Airway epithelial cell (primary cell): ENCODE measurements at places on chromosomes 5 and 9. TPM values are rescaled to one million over a fixed set of nuclear protein-coding genes. Genes with fewer than 3 reads are reported as not detected.

Gene GFI1B
- total RNA-seq, result not detected in 2 replicates

Gene CDH9
- not detected in 2 replicates for total RNA-seq

Gene TXNDC8
- total RNA-seq, result not detected in 2 replicates

Gene FBP2
- total RNA-seq, result not detected in 2 replicates

Gene MEIKIN
- total RNA-seq, result not detected in 2 replicates

Gene NRARP
- 14.6 and 30.0 TPM in 2 replicates for total RNA-seq

Gene SCGB3A1
- 0.60 TPM in 1 of 2 replicates, not detected in the other for total RNA-seq

Gene PTGDS
- not detected in 2 replicates for total RNA-seq

Gene DMRTA1
- 2.0 and 2.4 TPM in 2 replicates for total RNA-seq

Gene STX17
- 16.0 and 19.6 TPM in 2 replicates for total RNA-seq

Gene CCL27
- total RNA-seq, result 0.28 TPM in 1 of 2 replicates, not detected in the other

Gene PDE6A
- 0.07 TPM in 1 of 2 replicates, not detected in the other for total RNA-seq

Gene GARNL3
- 0.23 and 3.5 TPM in 2 replicates for total RNA-seq

Gene REEP2
- 15.8 and 19.3 TPM in 2 replicates for total RNA-seq

Gene ELAVL2
- total RNA-seq, result 3.2 and 4.3 TPM in 2 replicates

Gene LECT2
- total RNA-seq, result not detected in 2 replicates

Gene GGTA1
- 0.14 TPM in 1 of 2 replicates, not detected in the other for total RNA-seq

Gene ALDH1A1
- 2.2 and 3.1 TPM in 2 replicates for total RNA-seq

Gene GALNT12
- total RNA-seq, result 6.5 and 7.0 TPM in 2 replicates

Gene PDE8B
- total RNA-seq, result under 0.01 TPM in 1 of 2 replicates, not detected in the other

Gene FNBP1
- 9.1 and 13.5 TPM in 2 replicates for total RNA-seq

Gene DMRT3
- not detected in 2 replicates for total RNA-seq

Gene SLC30A5
- total RNA-seq, result 36.5 and 43.6 TPM in 2 replicates

Gene PCDHGA6
- total RNA-seq, result 0.37 and 0.63 TPM in 2 replicates

Gene CSF2
- total RNA-seq, result 0.28 TPM in 1 of 2 replicates, not detected in the other

Gene NEURL1B
- 4.6 and 8.3 TPM in 2 replicates for total RNA-seq

Gene PCDHB5
- total RNA-seq, result 0.63 TPM in 1 of 2 replicates, not detected in the other

Gene CD14
- 0.35 TPM in 1 of 2 replicates, not detected in the other for total RNA-seq

Gene HAPLN1
- not detected in 2 replicates for total RNA-seq

Gene COL5A1
- total RNA-seq, result 16.2 and 21.2 TPM in 2 replicates

Gene PITX1
- 151 and 181 TPM in 2 replicates for total RNA-seq

Gene PWWP2A
- 12.4 and 13.3 TPM in 2 replicates for total RNA-seq

Gene ESM1
- 0.14 and 0.56 TPM in 2 replicates for total RNA-seq

Gene SLC36A3
- not detected in 2 replicates for total RNA-seq

Gene IRX1
- 27.7 and 31.4 TPM in 2 replicates for total RNA-seq

Gene IFNK
- not detected in 2 replicates for total RNA-seq

Gene SHISAL2B
- not detected in 2 replicates for total RNA-seq

Gene TNFSF8
- total RNA-seq, result not detected in 2 replicates

Gene SYK
- total RNA-seq, result 27.2 and 31.0 TPM in 2 replicates

Gene C5orf22
- total RNA-seq, result 12.1 and 17.8 TPM in 2 replicates

Gene SLC6A18
- not detected in 2 replicates for total RNA-seq

Gene TNC
- total RNA-seq, result 41.8 and 58.9 TPM in 2 replicates

Gene KCNIP1
- not detected in 2 replicates for total RNA-seq

Gene DCAF12
- 23.6 and 31.5 TPM in 2 replicates for total RNA-seq

Gene PCDHB11
- total RNA-seq, result 0.09 TPM in 1 of 2 replicates, not detected in the other

Gene TAF11L5
- not detected in 2 replicates for total RNA-seq

Gene ARL15
- 4.9 and 10.3 TPM in 2 replicates for total RNA-seq

Gene PCDHB13
- total RNA-seq, result 0.09 and 0.14 TPM in 2 replicates

Gene BTNL8
- not detected in 2 replicates for total RNA-seq

Gene TMEM215
- total RNA-seq, result not detected in 2 replicates

Gene DPH7
- 19.0 and 26.9 TPM in 2 replicates for total RNA-seq

Gene LEAP2
- 0.49 TPM in 1 of 2 replicates, not detected in the other for total RNA-seq

Gene NMUR2
- not detected in 2 replicates for total RNA-seq

Gene CER1
- total RNA-seq, result not detected in 2 replicates

Gene TYRP1
- total RNA-seq, result not detected in 2 replicates

Gene FGFR4
- total RNA-seq, result 1.3 and 2.1 TPM in 2 replicates

Gene APBB3
- total RNA-seq, result 7.4 and 8.0 TPM in 2 replicates

Gene INSL4
- 1.0 TPM in 1 of 2 replicates, not detected in the other for total RNA-seq

Gene PRKACG
- total RNA-seq, result not detected in 2 replicates
